ENCODE measurements at places on chromosomes 1 and 21. TPM values are rescaled to one million over a fixed set of nuclear protein-coding genes. Genes with fewer than 3 reads are reported as not detected.

DNA sequence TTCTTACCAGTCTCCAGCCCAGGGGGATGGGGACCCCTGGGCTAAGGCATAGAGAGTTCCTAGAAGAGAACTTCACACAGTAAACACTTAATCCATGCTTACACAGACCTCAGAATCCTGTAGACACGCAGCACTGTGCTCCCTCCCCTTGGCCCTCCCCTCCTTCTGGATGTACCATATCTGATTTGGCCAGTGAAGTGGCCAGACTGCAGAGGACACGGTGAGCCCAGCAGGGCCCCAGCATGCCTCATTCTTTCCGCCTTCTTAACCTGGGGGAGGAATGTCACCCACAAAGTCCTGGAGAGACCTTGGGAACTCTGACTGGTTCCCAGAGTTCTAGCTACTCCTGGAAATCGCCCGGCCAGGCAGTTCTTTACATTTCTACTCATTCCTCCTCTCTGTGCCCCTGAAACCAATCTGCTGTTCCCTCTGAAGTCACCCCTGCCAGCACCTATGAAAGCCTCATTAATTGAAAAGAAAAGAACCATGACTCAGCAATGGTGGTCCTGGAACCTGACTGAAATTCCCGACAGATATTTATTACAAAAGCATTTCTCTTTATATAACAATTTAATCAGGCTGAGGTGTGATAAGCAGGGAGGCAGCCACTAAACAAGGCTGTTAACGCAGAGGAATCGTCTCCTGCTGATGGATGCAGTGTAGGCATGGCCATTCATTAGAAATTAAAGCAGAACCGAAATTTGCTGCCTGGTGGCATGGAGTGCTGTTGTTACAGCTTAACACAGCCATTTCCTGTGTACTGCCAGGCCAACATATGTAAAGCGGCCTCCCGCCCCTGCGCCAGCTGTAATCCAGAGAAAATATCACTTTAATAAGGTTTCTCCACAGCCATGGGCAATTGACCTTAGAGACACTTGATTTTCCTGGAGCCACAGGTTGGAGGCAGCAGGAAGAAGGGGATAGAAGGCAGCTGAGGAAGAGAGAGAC lies 74.6 kb upstream of the KCND3 start:
- DNase-seq = no peak

DNA sequence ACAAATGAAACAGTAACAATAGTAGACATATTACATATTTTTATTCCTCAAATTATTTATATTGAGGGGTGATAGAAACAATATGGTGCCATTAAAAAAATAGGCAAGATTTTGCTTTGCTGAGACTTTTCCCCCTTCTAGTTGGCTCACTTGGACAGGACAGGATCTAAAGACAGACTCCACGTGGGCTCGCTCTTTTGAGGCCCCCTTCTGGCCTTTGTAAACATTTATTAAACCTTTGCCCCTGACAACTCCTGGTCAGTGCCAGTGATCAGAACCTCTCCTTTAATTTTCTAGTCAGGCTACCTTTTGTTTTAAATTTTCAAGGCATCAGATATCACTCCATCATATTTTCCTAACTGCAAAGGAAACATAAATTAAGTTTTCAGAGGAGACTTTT lies 49.7 kb upstream of the IFI44L start:
- no peak for DNase-seq

GRCh38 chr21:41828884-41829360 lies 50.2 kb downstream of the PRDM15 start:
- DNase-seq = no peak

- DNase-seq = no peak
Measured at GRCh38 chr1:39745016-39745670, 6.5 kb downstream of the PPIE start.

- no peak for DNase-seq
Measured at GRCh38 chr1:31133368-31133767, 67.9 kb upstream of the PUM1 start.

- no peak for DNase-seq
Measured at GRCh38 chr1:183148599-183148998, 37.5 kb upstream of the LAMC2 start.

GRCh38 chr1:25088946-25089345 lies 143.4 kb downstream of the SYF2 start:
- DNase-seq = no peak

DNA sequence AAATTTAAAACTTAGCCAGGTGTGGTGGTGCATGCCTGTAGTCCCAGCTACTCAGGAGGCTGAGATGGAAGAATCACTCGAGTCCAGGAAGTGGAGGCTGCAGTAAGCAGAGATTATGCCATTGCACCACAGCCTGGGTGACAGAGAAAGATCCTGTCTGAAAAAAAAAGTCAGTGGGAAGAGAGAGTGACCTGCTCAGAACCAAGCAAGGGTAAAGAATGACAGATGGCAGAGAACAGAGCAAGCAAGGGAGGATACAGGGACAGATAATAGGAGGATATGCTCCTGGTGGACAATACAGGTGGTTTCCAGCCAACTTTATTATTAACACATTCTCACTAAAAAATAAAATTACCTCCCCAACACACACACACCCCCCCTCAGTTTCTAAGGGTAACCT lies 4.6 kb upstream of the TMEM51 start:
- no peak for DNase-seq

GRCh38 chr1:68975212-68975933 lies 478.5 kb upstream of the DEPDC1 start:
- no peak for DNase-seq

- DNase-seq = no peak
Measured at GRCh38 chr1:64080941-64081562, 122.4 kb upstream of the UBE2U start.

DNA sequence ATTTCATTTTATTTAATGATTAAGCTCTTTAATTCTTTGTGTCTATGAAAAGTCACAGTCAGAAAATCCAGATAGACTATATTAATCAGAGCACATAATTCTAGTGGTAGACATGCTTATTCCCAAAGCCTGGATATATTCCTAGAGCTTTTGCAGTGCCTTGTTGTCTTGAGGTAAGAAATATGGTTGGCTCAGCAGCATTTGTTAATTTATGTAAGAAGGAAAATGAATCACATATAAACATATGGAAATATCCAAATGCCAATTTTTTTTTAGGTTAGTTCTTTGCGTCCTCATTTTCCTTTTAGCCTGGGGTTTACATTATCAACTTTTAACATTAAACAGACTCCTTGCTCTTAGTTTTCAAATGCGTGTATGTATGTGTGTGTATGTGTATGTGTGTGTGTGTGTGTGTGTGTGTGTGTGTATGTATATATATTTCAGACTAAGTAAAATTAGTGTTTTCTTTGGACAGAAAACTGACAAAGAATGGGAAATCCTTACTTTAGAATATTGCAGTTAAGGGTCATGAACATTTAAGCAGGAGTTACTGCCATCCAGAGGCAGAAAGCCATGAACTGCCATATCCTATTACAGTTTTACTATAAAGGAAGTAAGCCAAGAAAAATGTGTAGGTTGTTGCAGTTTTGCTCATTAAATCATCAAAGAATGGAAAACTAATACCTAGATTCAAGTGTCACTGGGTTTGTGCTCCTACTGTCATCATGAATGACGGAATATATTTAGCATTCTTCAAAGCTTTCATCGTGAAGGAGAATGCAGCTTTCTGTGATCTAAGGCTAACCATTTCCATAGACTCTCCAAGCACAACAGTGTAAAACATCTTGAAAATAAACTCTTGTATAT lies 477.1 kb upstream of the NR5A2 start:
- no peak for DNase-seq

- no peak for DNase-seq
Measured at GRCh38 chr1:204146309-204146708, 5.5 kb downstream of the ETNK2 start.

DNA sequence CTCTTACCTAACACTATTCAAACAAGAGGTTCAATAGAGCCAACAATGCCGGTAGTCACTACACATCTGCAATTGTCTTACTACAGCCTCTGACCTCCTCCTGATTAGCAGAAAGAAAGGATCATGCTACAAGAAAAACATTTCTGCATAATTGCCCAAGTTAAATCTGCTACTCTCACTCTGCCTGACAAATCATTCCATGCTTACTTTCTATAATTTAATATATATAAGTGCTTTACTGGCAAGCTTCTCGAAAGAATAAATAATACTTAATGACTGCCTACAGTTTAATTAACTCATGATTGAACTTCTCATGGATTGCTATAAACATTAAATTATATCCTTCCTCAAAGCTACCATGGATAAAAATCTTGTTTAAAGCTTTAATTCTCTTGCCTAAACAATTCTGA lies 156.0 kb downstream of the SLC45A1 start:
- no peak for DNase-seq

DNA sequence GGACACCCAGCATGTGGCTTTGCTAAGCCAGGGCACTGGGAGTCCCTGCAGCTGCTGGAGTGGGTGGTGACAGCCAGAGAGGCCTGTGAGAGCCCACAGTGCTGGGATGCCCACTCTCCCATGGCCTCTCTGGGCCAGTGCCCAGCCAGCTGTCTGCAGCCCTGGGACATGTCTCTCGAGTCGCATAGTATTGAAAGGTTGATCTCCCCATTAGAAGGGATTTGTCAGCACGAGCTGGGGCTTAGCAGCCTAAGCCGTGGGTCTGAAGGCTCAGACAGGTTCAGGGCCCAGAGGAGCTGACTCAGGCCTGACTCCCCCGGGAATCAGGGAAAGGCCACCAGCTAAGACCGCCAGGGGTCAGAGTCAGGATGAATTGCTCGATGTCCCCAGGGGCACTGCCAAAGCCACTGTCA lies 53.5 kb downstream of the FOXD2 start:
- DNase-seq = no peak

GRCh38 chr1:62382658-62382955 lies 54.2 kb upstream of the USP1 start:
- no peak for DNase-seq

- no peak for DNase-seq
Measured at GRCh38 chr1:26856604-26857469, 6.1 kb upstream of the SFN start.

- DNase-seq = no peak
Measured at GRCh38 chr1:159090286-159091179, 14.0 kb upstream of the AIM2 start.

The HFM1 gene
- total RNA-seq = 7.1 TPM

The IL19 gene
- total RNA-seq = not detected

The CD52 gene
- total RNA-seq = not detected

The BLACAT1 gene
- total RNA-seq = 3.8 TPM

The ASAP3 gene
- total RNA-seq = 45.5 TPM

The FAM89A gene
- 15.1 TPM for total RNA-seq

The ZNF695 gene
- 21.8 TPM for total RNA-seq

The ANGPTL3 gene
- not detected for total RNA-seq

Data from neural crest cell (in vitro differentiated cells).